ENCODE measurements at places on chromosomes 2 and 18.

- no peak for DNase-seq
These were observed 1642.5 kb upstream of the TMEFF2 start for GRCh38 chr2:193837111-193837738.

- DNase-seq = no peak
These were observed 91.0 kb downstream of the MARCHF4 start for GRCh38 chr2:216281316-216281715.

DNA sequence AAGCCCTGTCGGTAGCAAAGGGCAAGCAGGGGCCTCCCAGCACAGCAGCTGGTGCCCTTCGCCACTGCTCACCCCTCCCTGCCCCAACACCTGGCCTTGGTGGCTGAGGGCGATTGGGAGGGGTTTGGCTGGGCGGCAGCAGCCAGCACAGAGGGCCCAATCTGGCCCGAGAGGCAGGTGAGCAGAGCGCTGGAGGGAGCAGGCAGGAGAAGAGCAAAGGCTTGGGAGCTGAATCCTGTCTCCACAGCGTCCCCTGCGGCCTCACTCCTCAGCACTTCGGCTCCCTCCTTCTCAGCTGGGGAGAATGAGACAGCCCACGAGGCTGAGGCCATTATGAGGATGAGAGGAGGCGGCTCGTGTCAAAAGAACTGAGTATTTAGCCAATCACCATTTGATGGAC lies 74.9 kb upstream of the TAF1B start:
- DNase-seq = no peak

GRCh38 chr2:236209535-236209934 lies 41.3 kb upstream of the GBX2 start:
- DNase-seq = no peak

DNA sequence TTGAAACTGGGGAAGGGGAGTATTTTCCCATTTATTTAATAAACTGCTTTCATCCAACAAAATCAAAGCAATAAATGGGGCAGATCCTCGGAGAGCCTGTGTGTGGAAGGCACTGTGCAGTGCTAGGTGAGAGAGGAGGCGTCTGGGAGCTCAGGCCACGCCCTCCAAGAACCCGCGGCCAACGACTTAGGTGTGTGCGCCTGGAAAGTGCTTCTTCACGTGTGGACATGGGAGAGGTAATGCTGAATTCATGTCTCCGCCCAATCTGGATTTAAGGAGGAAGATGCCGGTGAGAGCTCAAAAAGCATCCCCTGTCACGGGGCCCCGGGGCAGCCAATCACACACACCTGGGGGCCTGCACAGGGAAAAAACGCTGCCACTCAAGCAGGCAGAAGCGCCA lies 77.4 kb downstream of the HDAC4 start:
- DNase-seq = no peak

DNA sequence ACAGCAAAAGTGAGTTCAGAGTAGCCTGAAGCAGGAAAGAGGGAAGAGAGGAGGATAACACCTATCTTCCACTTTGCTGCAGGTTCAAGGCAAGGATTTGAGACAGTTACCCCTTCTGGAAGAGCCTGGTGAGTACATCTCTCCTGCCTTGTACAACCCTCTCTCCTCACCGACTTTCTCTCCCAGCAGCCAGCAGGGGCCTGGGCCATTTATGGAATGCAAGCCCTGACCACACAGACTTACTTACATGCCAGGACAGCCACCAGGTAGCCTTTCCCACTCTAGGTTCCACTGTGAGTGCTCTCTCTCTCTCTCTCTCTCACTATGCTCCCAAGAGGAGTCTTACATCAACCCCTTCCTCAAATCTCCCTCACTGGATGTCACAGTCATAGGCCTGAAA lies 57.0 kb downstream of the BCL11A start:
- DNase-seq = no peak

DNA sequence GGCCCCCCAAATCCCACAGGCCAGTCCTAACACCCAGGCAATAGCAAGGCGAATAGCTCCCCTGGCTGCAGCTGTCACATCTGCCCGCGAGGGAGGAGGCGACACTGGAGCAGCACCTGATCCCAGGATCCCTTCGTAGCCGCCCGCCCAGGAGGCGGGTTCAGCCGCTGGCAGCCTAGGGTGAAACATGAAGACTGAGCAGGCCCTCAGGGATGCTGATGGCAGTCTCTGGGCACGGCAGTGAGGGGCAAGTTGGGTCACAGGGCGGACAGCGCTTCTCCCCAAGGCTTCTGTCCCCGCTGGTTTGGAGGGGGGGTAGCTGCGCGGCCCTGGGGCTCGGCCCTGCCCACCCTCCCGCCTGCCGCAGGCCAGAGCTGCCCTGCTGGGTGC lies 1.9 kb downstream of the DNMT3A start:
- peak; percentile 44 for DNase-seq

DNA sequence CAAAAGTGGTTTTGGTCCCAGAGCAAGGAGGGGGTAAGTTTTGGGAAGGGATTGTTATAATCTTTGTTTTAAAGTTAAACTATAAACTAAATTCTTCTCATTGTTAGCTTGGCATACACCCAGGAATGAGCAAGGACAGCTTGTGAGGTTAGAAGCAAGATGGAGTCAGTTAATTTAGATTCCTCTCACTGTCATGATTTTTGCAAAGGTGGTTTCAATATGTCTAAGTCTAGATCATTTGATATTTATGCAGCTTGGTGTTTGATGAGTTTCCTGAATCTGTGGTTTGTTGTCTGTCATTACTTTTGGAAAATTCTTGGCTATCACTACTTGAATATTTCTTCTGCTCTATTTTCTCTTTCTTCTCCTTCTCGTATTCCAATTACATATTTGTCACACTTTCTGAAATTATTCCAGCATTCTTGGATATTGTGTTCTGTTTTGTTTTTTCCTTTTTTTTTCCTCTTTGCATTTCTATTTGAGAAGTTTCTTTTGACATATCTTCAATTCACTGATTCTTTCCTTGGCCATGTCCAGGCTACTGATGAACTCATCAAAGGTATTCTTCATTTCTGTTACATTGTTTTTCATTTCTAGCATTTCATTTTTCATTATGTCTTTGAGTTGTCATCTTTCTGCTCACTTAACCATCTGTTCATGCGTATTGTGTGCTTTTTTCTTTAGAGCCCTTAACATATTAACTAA lies 5.1 kb downstream of the SP140 start:
- no peak for DNase-seq

- DNase-seq = no peak
These were observed 12.2 kb upstream of the SCYGR5 start for GRCh38 chr2:227654426-227654825.

- no peak for DNase-seq
These were observed 62.0 kb downstream of the RPL31 start for GRCh38 chr2:101064125-101064502.

DNA sequence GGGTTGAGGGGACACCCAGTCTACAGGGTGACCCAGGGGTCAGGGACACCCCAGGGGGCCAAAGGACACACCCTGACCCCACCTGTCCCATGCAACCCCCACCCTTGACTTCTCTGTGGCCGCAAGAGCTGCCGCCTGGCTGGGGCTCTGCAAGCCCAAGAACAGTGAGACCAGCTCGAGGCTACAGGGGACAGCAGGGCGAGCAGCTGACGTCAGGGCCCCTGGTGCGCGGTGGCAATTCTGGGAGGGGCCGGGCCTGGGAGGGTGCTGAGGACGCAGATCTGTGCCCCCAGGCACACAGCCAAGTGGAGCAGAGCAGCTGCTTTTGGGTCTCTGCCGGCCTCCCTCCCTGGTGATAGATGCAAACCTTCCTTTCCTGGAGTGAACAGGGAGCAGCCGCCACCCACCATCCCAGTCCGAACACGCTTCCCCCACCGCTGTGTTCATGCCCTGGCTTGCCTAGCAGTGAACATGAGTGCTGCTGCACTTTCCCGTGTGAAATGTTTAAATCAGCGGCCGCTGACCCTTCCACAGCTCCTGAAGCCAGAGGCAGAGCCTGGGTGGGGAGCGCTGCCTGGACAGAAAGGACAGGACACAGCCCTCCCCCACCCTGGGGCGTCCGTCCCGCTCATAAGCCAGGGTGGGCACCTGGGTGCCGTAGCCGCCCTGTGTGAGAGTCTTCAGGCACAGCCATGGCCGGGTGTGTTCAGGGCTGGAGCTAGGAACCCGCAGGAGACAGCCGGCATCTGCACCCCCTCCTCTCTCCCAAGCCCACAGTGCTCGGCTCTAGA lies 46.9 kb downstream of the SLC66A2 start:
- DNase-seq = no peak

DNA sequence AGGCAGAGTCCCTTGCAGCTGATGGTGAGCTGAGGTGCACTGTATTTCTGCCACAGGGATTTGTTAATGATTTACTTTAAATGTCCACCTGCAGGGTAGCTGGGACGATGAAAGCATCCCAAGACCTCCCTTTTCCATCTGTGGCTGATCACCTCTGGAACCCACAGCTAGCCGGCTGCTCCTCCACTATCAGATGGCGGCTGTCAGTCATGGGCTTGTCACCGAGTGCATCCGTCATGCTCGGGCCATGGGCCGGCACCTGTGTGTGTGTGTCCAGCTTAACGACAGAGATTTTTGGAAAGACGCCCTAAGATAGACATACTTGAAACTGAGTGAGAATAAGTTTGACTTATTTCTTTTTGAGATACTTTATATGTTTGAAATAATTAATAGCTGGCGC lies 235.2 kb downstream of the FAM210A start:
- DNase-seq = no peak
